ENCODE measurements at places on chromosomes 11 and 22.

DNA sequence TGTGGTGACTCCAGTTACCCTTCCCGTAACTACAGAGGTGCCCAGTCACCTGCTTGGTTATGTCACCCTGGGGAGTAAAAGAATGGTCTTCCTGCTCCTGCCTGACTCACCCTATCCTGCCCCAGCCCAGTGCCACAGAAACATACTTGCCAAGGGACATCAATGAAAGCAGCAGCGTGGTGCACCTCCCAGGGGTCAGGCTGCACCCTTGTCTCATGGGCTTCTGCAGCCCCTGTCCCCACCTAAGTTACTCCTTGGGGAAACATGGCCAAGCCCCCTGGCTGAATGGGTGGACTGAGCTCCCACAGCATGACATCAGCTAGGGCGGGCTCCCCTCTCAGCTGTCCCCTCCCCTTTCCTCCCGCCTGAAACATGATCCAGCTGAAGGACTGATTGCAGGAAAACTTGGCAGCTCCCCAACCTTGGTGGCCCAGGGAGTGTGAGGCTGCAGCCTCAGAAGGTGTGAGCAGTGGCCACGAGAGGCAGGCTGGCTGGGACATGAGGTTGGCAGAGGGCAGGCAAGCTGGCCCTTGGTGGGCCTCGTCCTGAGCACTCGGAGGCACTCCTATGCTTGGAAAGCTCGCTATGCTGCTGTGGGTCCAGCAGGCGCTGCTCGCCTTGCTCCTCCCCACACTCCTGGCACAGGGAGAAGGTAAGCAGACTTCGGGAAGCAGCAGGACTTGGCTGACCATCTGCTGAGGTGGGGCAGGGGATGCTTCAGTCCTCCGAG lies at the start of gene HTR3A:
Gene HTR3A (plus strand): TSS at position 368 of the 730 bp plus-strand sequence. CDS start 218 bp downstream, at position 586.
- DNase-seq = no peak

GRCh38 chr11:35127619-35128018 lies 11.4 kb upstream of the CD44 start:
- DNase-seq = no peak

DNA sequence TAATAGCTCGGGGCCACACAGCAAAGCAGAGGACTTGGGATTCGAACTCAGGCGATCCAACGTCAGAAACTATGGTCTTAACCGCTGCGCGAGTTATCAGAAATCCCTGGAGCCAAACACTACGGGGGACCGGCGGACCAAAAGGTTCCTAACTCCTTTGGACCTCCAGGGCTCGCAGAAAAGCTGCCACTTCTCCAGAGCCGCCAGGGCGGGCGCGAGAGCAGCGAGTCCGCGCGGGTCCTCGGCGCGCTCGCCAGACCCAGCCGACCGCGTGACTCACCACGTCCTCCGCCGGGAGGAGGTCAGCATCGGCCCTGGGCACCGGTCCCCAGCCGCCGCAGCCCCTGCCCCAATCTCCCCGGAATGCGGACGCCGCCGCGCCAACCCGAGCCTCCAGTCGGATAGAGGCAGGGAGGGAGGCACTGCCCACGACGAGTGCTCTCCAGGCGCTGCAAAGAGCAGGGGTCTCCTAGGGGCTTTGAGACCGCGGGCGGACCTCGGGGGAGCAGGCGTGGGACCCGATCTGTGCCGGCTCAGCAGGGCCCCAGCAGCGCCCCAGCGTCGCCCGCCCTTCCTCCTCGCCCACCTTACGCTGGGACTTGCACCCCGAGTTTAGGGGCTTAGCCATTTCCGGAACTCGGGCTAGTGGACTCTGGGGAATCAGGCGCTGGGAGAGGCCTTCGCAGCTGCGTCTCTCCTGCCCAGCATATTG lies 6.2 kb upstream of the ALX4 start:
- no peak for DNase-seq

DNA sequence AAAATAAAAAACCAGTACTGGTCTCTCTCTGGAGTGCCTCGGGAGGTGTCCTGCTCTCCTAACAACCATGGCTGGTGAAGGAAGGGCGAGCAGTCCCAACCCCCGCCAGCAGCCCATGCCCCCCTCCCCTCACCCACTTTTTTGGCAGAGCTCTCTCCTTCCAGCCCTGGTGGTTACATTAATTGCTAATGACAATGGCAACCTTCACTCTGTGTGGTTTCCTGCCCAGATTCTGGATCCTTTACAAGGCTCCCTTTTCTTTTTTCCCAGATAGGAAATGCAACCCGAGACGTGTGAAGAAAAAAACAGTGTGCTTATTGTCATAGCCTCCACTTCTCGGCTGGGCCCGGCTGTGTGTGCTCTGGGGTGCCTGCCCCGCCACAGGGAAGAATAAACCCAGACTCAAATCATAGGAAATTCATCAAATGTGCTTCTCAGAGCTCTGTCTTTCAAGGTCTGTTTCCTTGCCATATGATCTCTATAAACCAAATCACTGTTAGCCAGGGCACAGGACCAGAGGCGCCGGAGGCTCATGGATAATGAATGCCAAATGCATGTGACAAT lies 513.0 kb downstream of the SOX6 start:
- no peak for DNase-seq
